ENCODE measurements at places on chromosomes 4 and X.

- DNase-seq: no peak
These were observed 212.7 kb downstream of the CENPC start for GRCh38 chr4:67332627-67333026.

GRCh38 chrX:155864655-155865054 lies 16.5 kb upstream of the VAMP7 start:
- DNase-seq: no peak

DNA sequence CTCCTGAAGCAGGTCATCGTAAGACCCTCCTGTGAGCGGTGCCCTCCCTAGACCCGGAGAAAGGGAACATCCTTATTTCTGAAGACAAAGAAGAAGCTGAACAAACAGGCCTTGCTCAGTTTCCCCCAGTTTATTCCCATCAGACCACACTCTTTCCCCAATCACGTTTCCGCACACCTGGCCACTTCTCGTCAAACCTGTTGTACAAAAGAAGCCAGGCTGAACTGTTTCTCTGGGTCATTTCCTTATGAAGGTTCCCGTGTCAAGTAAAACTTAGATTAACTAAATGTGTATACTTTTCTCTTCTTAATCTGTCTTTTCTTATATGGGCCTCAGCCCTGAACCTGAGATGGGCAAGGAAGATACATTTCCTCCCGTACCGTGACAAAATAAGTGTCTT lies 111.6 kb upstream of the ENPP6 start:
- DNase-seq: no peak

- no peak for DNase-seq
These were observed 6.5 kb upstream of the USP46 start for GRCh38 chr4:52665592-52665991.

- DNase-seq: no peak
These were observed 122.4 kb upstream of the NPY2R start for GRCh38 chr4:155085843-155086530.

- DNase-seq: no peak
These were observed 71.6 kb upstream of the SH3RF1 start for GRCh38 chr4:169342159-169342860.

GRCh38 chr4:143773998-143774895 lies 73.8 kb upstream of the FREM3 start:
- DNase-seq: no peak

GRCh38 chrX:1165535-1166196 lies 46.8 kb downstream of the CRLF2 start:
- DNase-seq: no peak

DNA sequence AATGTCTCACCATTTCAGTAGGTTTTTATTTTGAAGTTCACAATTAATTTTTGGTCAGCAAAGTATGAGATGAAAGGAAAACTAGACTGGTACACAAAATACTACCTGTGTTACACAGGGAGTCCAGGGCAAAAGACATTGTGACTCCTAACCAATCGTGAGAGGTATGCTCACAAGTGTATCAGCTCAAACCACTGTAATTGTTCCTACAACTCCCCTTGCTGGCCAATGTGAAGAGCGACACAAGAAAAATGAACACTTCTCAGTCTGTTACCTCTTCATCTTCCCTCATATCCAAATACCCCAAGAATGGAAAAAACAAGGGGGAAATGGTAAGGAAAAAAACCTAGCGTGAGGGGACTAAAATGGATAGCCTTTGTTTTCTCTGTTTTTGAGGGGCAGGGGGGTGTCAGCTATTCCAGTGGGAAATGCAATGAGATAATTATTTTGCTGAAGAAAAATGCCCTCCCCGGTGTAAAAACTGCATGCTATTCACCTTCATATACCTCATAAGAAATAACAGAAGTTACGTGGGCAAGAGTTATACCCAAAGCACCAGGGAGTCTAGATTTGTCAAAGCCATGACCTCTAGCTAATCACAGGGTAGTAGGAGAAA lies 30.6 kb upstream of the NSUN7 start:
- no peak for DNase-seq

- DNase-seq: no peak
These were observed 509.6 kb upstream of the DIPK2B start for GRCh38 chrX:45710081-45710801.

- no peak for DNase-seq
These were observed 21.8 kb downstream of the FGD1 start for GRCh38 chrX:54473993-54474859.

DNA sequence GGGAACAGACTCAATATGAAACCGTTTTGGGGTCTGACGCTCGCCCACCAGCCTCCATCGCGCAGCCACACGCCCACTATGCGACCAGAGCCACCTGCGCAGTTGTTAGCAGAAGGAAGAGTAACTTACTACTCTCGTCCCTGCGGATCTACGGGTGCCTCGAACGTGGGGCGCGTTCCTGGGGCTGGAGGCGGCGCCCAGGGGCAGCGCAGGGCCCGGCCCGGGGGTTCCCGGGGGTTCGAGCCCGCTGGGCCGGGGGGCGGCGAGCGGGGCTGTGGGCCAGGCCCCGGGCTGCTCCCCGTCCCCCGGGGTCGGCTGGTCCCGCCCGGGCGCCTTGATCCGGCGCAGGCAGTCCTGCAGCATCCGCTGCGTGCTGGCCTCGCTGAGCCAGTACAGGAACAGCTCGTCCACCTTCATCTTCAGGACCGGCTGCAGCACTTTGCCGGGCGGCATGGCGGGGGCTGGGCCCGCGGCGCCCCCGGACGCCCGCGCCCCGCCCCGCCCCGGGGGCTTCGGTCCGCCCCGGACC lies 404 bp downstream of the PPP2R3B start:
- DNase-seq: no peak

GRCh38 chr4:175973027-175973923 lies 92.4 kb upstream of the WDR17 start:
- no peak for DNase-seq

GRCh38 chr4:10491401-10491800 lies 34.2 kb upstream of the ZNF518B start:
- DNase-seq: no peak

DNA sequence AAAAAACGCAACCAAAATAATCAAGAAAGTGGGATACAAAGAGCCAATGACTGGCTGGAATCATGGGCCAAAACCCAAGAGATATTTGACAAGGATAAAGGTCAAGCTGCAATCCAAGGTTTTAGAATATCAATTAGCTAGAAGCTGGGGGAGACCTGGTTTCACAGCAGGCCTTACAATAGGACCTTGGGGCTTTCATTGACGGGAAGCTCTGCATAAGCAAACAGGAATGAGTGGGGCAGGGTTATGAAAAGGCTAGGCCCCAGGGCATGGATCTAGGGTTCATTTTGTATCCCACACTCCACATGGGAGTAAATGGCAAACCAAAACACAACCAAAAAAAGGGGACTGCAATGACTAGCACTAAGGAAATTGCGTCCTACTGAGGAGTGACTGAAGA lies 215.3 kb downstream of the HS6ST2 start:
- no peak for DNase-seq

- DNase-seq: no peak
These were observed 176.8 kb upstream of the MBNL3 start for GRCh38 chrX:132665676-132666075.

DNA sequence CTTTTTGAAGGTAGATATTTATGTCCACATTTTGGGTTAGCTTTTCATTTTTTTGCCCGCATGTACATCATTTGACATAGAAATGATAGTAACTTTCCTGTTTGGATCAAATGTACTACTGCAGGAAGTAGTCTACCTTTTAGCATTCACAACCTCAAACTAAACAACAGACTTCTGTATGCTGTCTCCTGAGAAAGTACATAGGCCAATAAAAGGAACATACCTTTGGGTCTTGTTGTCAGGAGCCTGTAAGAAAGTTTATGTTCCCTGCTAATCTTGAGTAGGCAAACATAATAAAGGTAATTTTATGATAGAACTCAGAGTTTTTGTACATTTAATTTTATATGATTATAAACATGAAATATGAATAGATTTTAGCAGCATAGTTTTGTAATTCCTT lies 54.2 kb downstream of the STAG2 start:
- no peak for DNase-seq

DNA sequence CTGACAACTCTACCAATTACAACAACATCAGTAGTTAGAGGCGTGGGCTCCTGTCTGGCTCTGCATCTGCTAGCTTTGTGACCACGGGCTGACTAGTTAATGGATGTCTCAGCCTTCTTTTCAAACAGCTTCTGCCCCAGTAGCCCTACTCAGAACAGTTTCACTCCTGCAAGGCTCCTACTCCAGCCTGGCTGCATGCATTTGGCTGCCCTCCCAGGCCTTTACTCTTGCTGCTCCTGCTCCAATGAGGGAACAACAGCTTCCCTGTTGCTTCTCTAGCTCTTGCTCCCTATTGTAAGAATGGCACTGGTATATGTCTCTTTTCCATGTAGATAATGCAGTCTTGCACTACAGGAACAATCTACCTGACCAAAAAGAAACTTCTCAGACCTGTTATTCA lies 93.3 kb downstream of the TTC29 start:
- DNase-seq: no peak

DNA sequence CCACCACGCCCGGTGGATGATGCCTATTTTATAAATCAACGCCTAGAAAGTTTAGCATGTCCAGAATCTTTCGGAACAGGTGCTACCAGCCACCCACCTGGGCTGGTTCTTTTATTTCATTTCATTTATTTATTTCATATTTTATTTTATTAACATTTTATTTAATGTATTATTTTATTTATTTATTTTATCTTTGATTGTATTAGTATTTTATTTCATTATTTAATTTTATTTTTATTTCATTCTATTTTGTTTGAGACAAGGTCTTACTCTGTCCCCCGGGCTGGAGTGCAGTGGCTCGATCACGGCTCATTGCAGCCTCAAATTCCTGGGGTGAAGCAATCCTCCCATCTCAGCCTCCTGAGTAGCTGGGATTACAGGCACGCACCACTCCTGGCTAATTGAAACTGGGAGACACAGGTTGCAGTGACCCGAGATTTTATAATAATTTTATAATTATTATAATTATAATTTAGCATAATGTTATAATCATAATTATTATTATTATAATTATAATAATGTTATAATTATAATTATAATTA lies 187.2 kb downstream of the SHOX start:
- no peak for DNase-seq

GRCh38 chrX:150692831-150693724 lies at the start of gene MTMR1:
MTMR1 (plus strand) TSS chrX:150693396; CDS start chrX:150693531, 135 bp downstream.
- no peak for DNase-seq

- no peak for DNase-seq
These were observed 3.3 kb upstream of the DUSP9 start for GRCh38 chrX:153643431-153644351.

GRCh38 chr4:140595065-140595464 lies 26.3 kb upstream of the UCP1 start:
- DNase-seq: no peak

DNA sequence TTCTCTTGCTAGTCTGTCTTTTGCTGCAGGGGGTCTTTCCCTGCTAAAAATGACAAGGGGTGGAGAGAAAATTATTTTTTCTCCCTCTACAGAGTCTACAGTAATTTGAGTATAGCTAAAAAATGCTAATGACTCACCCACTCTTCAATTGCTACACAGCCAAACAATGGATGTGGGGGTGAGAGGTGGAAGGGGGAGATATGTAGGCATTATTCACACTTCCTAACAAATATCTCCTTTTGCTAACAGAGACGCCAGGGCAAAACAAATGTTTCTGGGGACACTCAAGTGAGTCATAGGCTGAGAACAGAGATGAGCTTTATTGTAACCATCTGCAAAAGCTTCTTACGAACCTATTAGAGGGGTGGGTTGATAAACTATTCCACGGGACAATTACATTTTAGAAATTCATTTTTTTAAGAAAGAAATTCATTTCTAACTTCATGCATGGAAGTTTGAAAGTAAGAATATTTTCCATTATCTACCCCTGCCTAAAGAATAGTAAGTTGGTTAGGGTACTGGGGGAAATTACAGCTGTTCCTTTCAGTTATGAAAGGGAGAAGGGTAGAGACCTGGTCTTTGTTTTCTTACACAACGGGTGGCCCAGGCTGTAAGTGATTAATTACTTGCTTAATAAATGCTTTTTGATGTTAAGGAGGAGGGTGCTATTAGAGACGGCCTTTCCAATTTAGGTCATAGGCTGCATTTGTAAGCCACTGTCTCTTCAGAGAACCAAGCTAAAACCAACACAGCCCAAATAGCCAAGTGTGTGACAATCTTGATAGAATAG lies 12.8 kb downstream of the SCD5 start:
- no peak for DNase-seq

- no peak for DNase-seq
These were observed 208.9 kb upstream of the SLIT2 start for GRCh38 chr4:20042769-20043168.

DNA sequence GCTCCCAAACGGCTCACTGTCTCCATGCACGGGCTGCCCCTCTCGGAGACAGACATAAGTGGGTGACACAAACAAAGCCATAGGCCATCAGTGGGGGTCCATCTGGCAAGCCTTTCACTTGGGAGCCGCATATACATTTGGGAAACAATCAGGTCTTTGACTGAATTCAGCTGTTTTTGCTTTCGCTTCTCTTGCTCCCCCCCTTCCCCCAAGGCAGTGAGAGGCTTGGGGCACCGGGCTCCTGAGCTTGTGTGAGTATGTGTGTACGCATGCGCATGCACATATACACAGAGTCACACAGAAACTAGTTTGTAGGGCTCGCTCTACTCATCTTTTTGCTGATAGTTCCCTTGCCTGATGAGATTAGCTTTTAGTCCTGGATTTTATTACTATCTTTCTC lies 284.4 kb downstream of the AFF2 start:
- DNase-seq: no peak

- DNase-seq: no peak
These were observed 14.2 kb downstream of the CPE start for GRCh38 chr4:165393051-165393450.

GRCh38 chrX:96052078-96052477 lies 632.6 kb upstream of the DIAPH2 start:
- no peak for DNase-seq

GRCh38 chrX:71191248-71191647 lies 31.8 kb upstream of the GJB1 start:
- DNase-seq: no peak

DNA sequence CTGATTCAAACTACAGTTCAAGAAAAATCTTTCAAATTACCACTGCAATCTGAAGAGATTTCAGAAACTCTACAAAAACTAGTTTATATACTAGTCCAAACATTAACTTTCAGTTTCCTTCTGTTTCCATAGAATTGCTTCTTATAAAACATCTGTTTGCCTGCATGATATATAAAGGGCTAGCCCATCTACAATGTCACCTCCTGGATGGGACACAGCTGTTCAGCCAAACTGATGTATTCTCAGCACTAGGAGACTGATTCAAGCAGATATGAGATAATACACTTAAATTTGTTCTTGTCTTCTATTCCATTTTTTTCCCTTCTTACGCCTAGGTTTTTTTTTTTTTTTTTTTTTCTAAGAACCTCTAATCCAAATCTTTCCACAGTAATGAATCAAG lies 1569.7 kb upstream of the IGFBP7 start:
- no peak for DNase-seq

DNA sequence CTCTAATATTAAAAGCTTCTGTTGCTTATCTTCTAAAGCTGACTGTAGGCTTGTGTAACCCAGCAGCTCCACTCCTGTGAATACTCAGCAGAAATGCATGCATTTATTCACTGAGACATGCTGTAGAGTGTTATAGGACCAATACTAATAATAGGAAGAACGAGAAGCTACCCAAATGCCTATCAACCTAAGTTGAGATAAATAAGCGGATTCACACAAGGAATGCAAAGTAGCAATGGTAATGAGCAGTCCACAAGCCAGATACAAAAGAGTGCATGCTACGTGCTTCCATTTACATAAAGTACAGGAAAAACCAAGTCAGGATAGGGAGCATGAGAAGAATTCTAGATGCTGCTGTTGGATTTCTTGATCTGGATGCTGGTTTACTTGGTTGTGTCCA lies 155.9 kb downstream of the AASDH start:
- no peak for DNase-seq
